ENCODE measurements at places on chromosomes 2 and 18.

DNA sequence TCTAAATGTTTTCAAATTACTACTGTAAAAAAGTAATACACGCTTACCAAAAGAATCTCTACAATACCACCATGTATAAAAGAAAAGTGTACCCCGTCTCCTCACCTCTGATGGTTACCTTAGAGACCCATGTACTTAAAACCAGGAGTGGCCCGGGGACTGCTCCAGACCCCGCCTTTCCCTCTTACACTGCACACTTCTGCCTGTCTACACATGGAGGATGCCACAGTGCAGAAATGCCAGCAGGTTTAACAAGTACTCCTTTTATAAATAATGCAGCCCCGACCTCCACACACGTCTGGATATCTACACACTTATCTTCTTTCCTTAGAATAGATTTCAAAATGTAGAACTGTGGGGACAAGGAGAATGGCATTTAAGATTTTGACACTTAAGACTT lies 5.3 kb downstream of the HDAC4 start:
- no peak for DNase-seq

DNA sequence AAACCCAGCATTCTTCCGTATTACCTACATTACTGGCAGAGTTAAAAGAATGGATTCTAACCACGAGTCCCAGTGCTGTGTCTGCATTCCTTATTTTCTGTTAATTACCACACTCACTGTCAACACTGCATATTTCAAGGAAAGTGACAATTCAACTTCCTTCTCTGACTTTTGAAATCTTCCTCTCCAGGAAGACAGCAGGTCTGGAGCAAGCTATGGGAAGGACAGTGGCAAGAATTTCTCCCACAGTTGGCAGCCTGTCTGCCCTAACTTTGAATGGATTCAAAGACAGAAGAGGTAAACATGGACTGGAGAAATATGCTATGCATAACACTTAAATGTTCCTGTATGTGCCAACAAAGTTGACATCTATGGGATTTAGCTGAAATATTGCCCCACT lies 700.5 kb upstream of the CHAC2 start:
- no peak for DNase-seq

DNA sequence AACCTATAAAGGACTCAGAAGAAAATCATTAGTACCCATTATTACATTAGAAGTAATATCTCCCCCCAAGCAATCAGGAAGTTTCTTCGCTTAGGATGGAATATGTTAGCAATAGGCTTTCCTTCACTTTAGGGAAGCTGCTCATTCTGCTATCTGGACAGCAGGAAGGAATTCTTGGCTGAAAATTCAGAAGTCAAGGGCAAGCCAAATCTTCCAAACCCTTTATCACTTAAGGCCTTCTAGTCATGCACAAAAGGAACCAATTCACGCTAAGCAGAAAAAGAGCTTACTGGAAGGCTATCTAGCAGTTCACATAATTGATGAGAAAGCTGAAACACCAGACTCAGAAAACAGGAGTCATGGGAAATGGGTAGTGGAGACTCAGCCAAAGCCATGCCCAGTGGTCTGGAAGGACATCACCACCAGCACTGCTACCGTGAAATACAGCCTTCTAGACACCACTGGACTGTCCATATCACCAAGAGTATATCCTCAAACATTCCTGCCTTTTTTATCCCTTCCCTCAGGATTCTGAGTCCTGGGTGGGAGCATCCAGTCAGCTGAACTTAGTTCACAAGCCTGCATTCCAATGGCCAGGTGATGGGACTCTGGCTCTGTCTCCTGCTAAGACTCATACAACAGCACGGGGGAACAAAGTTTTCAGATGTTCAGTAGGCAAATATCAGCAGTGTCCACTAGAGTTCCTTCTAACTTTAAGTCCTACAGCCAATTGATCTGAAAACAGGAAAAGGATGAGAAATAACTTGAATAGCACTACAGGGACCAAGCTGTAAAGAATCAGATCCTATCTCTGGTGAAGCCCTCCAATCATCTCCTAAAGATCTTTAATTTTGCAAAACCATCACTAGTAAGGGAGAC lies 14.8 kb upstream of the ADAM17 start:
- DNase-seq: no peak

DNA sequence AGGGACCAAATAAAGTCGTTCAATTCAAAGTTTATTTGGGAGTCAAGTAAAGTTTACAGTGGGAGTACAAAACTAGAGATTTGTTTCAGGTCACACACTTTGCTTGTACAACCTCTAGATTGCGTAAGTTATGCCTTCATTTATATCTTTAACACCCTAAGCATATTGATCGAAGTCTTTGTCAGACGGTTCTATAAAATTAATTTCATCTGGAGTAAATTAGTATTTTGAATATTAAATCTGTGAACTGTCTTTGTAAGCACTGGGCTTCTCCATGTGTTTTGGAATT lies 119.7 kb downstream of the ACAA2 start:
- DNase-seq: no peak

DNA sequence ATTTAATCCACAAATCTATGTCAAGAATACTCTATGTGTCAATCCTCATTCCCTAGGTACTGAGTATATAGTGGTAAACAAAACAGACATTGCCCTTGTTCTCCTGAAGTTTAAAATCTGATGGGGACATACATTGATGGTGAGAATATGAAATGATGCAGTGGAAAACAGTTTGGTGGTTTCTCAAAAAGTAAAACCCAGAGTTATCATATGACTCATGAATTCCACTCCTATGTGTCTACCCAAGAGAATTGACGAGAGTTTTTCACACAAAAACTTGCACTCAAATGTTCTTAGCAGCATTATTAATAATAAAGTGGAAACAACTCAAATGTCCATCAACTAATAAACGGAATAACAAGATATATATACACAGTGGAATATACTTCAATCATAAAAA lies 586.7 kb downstream of the CCDC85A start:
- no peak for DNase-seq

DNA sequence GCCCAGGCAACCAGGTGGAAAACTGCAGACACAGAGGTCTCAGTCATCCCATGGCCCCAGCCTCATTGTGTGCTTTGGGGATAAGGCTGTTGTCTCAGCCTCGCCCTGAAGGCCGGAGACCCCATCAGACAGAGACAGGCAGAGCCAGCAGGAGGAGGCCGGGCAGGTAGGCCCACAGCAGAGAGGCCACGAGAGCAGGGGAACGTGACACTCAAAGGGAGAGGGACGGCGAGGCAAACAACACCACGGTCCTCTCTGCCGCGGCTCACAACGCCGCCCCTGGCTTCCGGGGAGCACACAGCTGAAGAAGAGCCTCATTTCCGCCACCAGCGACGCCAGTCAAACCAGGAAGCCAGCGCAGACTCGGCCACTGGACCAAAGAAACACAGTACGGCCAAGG lies 103.3 kb downstream of the ZNF516 start:
- no peak for DNase-seq

- no peak for DNase-seq
Measured at GRCh38 chr18:45825258-45826044, at the start of gene SIGLEC15. Gene SIGLEC15, plus strand, starts transcription at chr18:45825675. Its CDS starts 54 bp downstream, at chr18:45825729.

- DNase-seq: no peak
Measured at GRCh38 chr18:2114289-2114688, 457.0 kb downstream of the METTL4 start.

- no peak for DNase-seq
Measured at GRCh38 chr2:194696690-194697089, 960.3 kb upstream of the SLC39A10 start.

DNA sequence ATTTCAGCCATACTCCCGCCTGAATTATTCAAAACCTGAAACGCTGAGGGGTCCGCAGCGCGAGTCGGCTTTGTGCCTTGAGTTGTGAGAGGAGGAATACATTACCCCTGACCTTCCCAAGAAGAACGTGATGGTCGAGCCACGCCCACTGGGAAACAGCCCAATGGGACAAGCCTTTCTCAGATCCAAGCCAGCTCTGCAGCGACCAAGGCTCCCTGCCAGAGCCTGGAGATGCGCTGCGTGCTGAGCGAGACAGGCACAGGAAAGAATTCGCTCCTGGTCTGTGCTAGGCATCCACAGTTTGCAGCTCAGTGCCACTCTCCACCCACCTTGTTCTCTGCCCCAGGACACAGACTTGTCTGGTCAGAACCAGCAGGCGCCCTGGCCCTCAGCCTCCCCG lies 74.1 kb upstream of the GLI2 start:
- DNase-seq: no peak
